Inflammatory macrophage treated with lipopolysaccharide for 1 hour (primary cell): ENCODE measurements at places on chromosomes 11 and 22.

GRCh38 chr11:34633990-34634693 lies 13.2 kb downstream of the EHF start:
- peak; percentile 76 for DNase-seq

- DNase-seq, result no peak
These were observed 48.7 kb upstream of the TNRC6B start for GRCh38 chr22:40128989-40129388.

DNA sequence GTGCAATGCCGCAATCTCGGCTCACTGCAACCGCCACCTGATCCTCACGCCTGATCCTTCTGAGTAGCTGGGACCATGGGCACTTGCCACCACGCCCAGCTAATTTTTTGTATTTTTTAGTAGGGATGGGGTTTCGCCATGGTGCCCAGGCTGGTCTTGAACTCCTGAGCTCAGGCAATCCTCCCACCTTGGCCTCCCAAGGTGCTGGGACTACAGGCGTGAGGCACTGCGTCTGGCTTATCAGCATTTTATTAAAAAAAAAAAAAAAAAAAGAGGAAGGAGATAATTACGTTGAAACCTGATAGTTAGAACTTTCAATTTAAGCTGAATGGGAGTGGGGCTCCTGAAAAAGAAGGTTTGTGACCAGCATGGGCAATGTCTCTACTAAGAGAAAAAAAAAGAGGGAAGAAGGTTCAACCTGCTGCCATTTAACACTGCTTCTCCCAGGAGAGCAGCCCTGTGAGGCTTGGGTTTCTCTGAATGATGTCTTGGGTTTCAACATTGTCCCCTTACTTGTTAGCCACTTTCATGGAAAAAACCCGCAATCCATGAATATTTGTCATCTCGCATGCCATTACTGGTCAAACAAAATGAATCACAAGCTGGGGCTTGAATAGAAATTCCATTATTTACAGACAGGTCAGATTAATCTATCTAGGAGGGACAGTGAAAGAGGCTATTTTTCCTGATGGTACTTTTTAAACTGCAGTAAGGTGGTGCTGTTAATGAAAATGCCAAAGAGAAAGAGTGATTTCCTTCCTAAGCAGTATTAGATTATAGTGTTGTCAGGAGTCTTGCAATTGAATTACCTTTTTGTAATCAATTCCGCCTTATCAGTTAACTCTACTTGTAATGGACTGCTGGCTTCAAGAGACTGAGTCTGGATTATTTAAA lies 72.5 kb downstream of the PACS1 start:
- DNase-seq, result no peak

DNA sequence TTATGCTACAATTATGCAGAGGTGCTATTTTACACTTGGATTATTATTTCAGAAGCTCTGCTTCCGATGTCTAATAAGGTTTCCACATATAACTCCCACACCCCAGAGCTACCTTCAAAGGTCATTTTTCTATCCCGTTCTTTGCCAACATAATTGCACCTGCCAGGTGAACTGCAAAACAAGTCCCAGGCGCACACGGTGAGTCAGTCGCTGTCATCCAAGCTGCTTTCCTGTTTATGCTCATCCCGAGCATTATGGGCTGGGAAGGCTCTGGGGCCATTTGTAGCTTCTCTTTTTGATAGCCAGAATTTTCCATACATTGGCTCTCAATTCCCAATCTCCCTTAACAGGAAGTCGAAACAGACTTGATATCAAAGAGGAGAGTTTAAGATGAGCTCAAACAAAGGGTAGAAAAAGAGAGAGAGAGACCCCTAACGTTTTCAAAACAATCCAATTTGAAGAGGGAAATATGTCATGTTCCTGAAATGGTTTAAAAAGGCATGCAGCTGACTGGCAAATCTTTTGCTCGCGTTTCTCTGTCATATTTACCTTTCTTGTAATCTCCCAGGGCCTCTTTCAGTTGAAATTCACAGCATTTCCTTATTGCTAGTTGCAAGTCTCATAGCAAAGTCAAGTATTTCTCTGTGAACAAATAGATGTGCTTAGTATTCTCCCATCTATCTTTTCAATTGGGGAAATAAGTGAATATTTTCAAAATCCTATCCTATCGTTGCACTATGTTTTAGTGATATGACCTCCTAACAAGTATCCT lies 815.9 kb downstream of the KCNA4 start:
- DNase-seq, result no peak

GRCh38 chr11:2549080-2549479 lies 104.3 kb downstream of the KCNQ1 start:
- DNase-seq, result no peak

DNA sequence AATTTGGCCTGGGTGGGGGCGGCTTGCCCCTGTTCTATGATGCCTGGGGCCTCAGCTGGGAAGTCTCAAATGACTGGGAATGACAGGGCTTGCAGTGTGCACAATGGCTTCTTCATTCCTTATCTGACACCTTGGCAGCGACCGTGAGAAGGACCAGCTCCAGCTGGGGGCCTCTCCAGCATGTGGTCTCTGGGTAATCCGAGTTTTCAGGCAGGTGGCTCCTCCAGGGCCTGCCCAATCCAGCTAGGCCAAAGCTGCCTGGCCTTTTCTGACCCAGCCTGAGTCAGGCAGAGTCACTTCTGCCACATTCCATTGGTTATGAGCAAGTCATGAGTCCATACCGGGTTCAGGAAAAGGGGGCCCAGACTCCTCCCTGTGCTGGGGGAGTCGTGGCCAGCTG lies 646.0 kb downstream of the OPCML start:
- no peak for DNase-seq

DNA sequence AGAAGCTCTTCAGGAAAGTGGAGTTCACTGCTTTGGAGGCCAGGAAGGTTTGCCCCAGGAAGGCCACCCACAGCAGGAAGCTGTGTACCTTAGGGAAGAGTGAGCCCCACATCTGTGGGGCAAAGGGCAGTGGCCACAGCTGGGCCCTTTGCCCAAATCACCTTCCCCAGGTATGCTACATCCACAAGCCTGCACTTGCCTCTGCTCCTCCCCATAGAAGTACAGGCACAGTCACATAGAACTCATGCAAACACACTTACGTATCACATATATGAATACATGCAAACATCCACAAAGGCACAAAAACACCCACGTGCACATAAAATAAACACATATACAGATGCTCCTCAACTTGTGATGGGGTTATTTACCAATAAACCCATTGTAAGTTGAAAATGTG lies 2.1 kb downstream of the TRIM29 start:
- no peak for DNase-seq

GRCh38 chr11:100269516-100269915 lies 417.6 kb upstream of the ARHGAP42 start:
- DNase-seq, result no peak

DNA sequence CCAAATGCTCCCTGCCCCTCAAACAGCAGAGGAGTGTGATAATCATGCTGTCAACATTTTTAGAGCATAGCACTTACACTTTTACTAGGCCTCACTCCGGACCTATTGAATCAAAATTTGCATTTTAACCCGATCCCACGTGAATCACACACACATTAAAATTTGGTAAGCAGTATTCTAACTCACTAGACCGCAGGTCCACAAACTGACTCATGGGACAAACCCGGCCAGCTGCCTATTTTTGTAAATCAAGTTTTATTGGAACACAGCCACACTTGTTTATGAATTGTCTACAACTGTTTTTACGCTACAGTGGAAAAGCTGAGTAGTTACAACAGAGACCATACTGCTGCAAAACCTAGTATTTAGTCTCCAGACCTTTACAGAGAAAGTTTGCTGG lies 43.3 kb downstream of the SNX19 start:
- no peak for DNase-seq

DNA sequence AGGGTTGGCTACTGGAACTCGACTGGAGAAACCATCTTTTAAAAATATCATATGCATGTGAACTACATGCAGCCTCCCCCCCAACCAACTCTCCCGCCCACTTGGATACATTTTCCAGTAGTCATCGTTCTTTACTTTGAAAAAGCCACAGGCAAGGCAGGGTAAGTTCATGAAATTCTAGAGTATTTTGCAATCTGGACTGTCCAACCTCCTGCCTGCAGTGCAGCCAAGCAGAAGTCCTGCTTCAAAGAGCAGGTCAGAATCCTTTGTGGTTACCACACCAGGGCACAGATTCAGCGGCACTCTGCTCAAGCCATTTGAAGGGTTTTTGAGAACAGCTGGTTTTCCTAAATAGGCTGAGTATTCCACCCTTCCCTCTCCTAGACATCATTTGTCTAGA lies 12.1 kb downstream of the ELF5 start:
- peak; percentile 67 for DNase-seq

DNA sequence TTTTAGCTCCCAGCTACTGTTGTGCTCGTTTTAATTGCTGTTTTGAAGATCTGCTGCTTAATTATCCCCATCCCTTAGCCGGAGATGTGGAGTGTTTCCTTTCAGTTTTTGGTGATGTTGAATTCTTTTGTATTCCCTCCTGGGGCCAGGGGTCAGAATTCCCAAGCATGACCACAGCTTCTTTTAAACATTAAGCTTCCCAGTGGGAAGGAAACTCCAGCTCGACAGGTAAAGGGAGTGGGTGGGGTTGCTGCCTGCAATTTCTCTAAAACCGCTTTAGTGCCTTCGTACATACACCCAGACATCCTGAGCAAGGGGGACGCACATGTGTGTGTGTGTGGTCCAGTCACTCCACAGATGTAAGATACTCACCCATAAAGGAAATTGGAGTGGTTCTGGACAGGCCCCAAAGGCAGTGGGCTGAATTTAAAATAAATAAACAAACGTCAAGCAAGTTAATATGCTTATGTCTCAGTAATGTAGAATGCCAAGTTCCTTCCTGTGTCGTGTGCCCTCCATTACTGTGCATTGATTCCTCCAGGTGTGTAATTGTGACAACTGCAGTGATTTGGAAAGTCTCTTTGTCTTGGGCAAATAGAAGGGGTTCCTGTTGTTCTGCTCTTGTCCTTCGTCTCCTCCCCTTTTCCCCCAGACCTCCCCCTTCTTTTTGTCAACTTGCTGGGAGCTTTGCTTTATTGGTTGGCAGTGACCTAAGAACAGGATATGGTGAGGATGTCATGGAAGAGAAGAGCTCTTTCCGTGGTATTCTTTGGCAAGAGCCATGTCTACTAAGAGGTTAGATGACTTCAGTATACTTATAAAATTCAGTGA lies 19.2 kb upstream of the ADSL start:
- DNase-seq, result no peak

GRCh38 chr22:35140879-35141745 lies 75.2 kb downstream of the ISX start:
- no peak for DNase-seq

DNA sequence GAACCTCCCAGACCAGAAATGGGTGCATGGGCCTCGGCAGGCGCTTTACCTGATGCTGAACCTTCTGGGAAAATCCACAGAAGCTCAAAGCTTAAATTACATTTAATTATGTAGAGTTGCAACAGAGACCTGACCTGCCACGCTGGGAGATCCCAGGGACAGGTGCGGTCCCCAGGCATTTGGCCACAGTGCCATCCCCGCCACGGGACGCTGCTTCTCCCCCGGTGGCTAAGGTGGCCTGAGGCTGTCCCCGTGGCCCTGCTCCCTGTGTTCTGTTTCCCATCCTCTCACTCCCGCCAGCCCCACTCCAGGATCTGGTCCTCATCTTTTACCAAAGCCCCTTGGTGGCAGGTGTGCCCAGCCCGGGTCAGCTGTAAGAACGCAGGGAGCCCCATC lies 39.6 kb downstream of the GRAMD4 start:
- DNase-seq, result no peak

GRCh38 chr11:76880314-76880713 lies 19.6 kb downstream of the ACER3 start:
- no peak for DNase-seq

DNA sequence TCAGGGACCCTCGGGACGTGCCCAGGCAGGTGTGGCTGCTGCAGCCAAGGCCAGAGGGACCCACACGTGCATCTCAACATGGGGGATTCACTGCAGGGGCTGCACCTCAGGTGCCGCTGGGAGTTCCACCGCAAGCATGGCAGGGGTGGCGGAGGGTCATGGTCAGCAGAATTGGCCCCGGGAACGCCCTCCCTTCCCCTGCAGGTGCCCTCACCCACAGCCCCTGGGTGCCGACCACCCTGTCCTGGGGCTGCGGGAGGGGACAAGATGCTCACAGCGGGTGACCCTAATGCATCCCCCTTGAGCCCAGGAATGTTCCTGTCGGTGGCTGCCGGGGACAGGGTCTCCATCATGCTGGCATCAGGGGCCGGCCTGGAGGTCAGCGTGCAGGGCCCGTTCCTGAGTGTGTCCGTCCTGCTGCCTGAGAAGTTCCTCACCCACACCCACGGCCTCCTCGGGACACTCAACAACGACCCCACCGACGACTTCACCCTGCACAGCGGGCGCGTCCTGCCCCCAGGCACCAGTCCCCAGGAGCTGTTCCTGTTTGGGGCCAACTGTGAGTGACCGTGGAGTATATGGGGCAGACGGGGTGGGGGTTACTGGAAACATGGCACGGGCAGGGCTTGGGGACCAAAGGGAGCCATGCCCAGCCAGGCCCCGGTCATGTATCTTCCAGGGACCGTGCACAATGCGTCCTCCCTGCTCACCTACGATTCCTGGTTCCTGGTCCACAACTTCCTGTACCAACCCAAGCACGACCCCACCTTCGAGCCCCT lies 5.8 kb downstream of the SUSD2 start:
- DNase-seq, result no peak

DNA sequence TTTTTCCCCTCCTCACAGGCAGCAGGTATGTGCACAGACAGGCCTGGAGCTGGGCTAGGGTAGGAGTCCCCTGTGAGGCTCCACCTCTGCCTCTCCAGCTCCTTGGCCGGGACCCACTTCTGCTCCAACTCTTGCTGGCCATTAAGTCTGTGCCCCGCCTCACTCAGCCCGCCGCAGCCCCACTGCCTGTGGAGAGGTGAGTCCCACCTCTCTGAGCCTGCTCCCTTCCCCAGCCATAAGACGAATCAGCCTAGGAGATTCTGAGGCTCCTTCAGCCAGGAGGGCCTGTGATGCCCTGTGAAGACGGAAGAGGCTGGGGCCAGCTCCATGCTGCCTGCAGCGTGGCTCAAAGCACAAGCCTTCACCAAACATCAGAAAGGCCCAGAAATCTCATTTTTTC lies 23.0 kb downstream of the TSKU start:
- DNase-seq, result no peak

DNA sequence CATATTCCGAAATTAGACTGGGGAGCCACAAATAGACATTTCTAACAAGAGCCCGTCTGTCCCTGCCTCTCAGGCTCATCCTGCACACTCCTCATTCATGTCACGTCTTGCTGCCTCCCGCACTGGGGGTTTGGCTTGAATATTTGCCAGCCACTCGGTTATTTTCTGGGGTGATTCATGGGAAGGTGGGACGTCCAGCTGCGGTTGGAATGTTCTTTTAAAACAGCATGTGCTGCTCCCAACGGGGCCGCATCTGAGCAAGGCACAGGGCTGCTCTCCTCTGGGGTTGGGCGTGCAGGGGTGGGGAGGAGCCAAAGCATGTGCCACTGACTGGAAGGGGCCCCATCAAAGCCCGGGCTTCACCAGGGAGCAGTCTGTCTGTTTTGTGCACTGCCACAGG lies 25.9 kb upstream of the SLC5A4 start:
- DNase-seq, result no peak

- DNase-seq, result no peak
These were observed 44.8 kb upstream of the PTPN5 start for GRCh38 chr11:18836417-18836816.
